ENCODE measurements at places on chromosomes 7 and 10.
A peak's percentile ranks its signal among the peaks of the same experiment; 100 is the strongest.

GRCh38 chr7:65974876-65975275 is 7.1 kb downstream of the GUSB start:
- no peak for DNase-seq

GRCh38 chr10:9869205-9869604 is 1148.5 kb upstream of the CELF2 start:
- no peak for DNase-seq

DNA sequence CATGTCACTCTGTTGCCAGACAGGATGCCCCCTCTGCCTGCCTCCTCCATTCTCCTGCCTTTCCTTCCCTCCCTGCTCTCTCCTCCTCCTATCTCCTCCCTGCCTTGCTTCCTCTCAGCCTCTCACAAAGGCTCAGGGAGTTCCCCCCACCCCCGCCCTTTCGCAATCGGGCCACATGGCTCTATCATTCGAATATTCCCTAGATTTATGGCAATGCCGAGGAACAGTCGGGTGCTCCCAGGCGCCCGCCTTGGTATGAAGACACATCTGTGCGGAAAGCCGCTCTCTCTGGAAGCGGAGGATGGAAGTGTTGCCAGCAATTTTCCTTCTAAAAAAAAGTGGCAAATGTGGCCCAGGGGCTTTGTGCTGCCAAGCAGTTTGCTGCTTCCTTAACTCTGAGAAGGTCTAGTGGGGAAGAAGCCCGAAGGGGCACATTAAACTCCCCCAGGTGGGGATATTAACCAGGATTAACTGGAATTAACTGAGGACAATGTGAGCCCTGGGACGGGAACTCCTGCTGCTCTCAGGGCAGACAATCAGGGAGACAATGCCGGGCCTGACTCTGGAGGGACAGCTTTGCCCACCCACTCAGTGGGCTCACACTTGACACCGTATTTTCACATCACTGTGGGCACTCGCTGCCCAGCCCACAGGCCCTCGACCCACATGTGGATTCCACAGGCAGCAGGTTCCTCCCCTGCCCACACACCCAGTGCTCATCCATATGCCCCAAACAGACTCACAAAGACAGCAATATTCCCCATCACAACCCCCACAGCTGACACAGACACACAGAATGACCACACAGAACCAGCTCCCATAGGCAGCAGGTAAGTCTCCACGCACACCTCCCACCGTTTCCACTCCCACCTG is 88.4 kb upstream of the SMNDC1 start:
- DNase-seq: peak; percentile 55

- no peak for DNase-seq
Measured at GRCh38 chr7:115410972-115411686, 489.2 kb downstream of the MDFIC start.

DNA sequence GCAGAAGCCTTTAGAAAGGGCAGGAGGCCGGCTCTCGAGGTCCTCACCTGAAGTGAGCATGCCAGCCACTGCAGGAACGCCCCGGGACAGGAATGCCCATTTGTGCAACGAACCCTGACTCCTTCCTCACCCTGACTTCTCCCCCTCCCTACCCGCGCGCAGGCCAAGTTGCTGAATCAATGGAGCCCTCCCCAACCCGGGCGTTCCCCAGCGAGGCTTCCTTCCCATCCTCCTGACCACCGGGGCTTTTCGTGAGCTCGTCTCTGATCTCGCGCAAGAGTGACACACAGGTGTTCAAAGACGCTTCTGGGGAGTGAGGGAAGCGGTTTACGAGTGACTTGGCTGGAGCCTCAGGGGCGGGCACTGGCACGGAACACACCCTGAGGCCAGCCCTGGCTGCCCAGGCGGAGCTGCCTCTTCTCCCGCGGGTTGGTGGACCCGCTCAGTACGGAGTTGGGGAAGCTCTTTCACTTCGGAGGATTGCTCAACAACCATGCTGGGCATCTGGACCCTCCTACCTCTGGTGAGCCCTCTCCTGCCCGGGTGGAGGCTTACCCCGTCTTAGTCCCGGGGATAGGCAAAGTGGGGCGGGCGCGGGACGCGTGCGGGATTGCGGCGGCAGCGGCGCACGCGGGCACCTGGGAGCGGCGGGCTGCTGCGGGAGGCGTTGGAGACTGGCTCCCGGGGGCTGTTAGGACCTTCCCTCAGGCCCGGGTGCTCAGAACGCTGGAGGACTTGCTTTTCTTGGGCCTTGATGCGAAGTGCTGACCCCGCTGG is at the start of gene FAS:
Gene FAS, plus strand, starts transcription at position 415 of the 777 bp plus-strand sequence. Its CDS starts 79 bp downstream, at position 494.
- no peak for DNase-seq

DNA sequence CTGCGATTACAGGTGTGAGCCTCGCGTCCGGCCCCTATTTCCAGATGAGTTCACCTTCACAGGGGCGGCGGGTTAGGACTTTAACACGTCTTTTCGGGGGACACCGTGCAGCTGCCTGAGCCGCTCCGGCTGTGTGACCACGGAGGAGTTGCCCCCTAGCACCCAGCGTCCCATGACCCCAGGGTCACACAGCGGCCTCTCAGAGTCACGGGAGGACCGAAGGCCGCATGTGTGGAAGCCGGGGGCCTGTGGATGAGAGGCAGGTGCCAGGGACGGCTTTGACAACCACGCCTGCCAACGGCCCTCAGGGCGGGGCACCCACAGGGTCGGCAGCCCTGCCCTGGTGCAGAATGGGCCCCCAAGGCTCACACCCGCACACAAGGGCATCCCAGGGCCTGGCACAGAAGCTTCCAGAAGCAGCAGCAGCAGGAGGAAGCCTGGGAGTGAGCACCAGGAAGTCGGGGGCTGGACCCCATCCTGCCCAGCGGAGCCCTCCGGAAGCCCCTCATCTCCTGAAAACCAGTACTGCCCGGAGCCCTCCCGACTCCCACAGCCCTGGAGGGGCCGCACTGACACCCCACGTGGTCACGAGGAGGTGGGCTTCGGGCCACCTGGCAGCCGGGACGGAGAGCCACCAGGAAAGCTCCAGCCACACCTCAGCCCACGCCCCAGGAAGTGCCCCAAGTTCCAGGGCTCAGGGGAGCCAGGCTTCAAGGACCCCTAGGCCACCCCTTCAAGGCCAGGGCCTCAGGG is 32.7 kb downstream of the ADAP1 start:
- DNase-seq: no peak

GRCh38 chr10:55019439-55019838 is 218.4 kb upstream of the PCDH15 start:
- DNase-seq: no peak

DNA sequence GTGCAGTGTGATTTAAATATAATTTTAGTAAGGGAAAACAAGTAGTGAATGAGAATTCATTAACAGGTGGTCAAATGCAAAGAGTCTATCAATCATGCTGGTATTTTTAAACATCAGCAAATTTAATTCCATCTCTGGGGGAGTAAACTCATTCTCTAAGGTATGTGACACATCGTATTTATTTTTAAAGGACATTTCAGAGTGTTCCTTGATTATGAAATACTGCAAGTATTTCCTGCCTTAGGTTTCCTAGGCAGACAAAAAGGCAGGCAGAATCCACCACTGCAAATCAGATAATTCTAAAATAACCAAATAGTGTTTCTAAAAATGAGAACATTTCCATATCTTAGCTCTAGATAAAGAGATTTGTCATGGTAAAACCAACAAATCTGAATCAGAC is 193.8 kb downstream of the LRRTM3 start:
- no peak for DNase-seq

DNA sequence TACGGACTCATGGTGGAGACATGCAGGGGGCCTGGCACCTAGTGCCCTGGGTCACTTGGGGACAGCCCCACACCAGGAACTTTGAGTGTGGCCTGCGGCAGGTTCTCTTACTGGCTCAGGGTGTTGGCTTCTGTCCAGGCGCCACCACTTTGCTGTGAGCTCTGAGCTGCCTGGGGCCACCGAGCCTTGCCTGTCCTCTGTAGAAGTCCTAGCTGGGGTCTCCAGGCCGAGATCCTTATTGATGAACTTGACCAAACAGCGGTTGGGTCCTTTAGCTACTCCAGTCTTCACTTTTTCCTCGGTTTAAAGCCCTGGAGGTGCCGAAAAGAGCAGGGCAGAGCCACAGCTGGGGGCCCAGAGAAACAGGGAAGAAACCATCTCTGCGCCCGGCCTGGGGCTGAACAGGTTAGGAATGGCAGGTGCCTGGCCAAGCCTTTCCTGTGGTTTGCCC is 41.3 kb downstream of the ZNF467 start:
- DNase-seq: no peak
